Stimulated activated CD4-positive, alpha-beta T cell treated with anti-CD3 and anti-CD28 coated beads, Interleukin-2, amount 100 ng/mL, for 48 hours (primary cell): ENCODE measurements at places on chromosomes 6 and 20.

DNA sequence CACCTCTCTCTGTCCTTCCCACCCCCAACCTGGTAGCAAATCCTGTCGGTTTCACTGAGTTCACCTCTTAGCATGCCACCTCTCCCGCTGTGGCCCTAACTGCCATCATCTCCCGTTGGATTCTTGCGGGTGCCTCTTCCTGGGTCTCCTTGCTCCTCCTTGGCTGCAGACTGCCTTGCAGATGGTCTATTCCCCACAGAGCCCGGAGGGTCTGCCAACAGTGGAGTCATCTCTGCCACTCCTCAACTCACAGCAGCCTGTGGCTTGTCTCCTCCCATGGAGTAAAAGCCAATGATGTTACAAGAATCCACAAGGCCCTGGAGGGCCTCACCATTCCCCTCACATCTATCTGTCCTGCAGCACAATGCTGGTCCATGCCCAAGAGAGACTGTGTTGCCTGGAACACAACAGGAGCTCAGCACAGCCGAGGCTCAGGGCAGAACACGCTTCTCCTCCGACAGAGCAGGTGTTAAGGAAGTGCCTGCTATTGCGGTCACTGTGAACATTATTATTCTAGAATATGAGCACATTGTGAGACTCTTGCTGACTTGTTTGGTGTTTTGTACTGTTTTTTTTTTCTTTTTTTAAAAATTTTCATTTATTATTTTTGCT is 241.8 kb upstream of the SULF2 start:
- DNase-seq, result no peak

DNA sequence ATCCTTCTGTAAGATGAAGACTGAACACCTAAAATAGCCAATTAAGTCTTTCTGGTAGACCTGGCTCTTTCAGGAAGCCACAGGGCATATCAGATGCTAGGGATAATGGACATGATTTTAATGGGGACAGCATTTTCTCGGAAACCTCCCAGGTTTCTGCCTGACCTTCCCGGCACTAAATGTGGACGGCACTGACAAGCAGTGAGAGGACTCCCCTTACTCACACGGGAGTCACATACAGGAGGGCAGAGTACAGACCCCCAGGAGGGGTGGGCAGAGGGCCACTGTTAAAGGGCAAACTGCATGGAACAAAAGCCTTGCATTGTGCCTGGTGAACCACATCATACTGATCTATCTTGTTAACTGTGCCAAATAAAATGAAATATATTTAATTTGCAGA is 19.9 kb downstream of the PSMG4 start:
- no peak for DNase-seq

DNA sequence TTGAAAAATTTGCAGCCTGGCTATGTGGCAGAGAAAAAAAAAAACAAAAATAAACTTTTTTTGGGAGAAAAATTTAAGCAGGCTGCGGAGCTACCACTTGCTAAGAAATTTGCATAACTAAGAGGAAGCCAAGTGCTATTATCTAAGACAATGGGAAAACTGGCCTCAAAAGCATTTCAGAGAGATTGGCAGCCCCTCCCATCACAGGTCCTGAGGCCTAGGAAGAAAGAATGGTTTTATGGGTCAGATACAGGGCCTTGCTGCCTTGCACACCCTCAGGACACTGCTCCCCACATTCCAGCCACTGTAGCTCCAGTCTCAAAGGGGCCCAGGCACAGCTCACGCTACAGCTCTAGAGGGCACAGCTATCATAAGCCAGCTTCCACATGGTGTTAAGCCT is 777.9 kb downstream of the TENT5A start:
- DNase-seq, result no peak

- no peak for DNase-seq
Measured at GRCh38 chr6:22099923-22100322, 196.9 kb downstream of the PRL start.

- no peak for DNase-seq
Measured at GRCh38 chr6:136956590-136957544, 34.8 kb downstream of the SLC35D3 start.

- peak; percentile 19 for DNase-seq
Measured at GRCh38 chr6:40328386-40328985, 258.7 kb downstream of the LRFN2 start.

- no peak for DNase-seq
Measured at GRCh38 chr6:71608646-71609045, 277.7 kb upstream of the RIMS1 start.

DNA sequence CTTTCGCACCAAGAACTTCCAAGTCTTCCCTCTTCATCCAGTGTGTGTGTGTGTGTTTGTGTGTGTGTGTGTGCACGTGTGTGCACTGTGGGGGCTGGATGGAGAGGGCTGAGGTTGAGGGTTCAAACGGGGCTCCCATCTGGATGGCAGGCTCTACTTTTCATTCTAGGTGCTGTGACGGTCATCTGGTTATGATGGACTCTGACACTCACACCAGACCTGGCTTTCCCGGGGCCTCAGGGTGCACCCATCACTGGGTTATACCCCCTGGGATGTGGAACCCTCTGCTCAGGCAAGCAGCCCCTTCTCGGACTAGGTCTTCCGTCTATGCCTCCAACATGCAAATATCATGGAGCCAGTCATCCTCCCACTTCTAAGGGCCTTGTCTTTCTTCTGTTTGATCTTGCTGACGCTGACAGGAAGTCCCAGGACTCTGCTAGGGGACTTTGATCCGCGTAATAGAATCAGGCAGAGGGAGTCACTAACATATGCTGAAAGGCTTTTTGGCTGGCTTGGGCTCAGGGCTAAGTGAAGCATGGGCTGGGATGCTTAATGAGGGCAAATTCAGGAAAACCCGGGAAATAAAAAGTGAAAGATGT is 313.6 kb downstream of the CDC5L start:
- DNase-seq, result no peak

GRCh38 chr20:52082612-52083011 is 109.0 kb downstream of the ZFP64 start:
- no peak for DNase-seq

GRCh38 chr6:160005861-160006540 is 37.1 kb downstream of the IGF2R start:
- DNase-seq, result no peak

- DNase-seq, result no peak
Measured at GRCh38 chr6:35960187-35960586, 39.3 kb upstream of the SRPK1 start.

GRCh38 chr20:1381753-1382591 is 10.9 kb downstream of the FKBP1A start:
- DNase-seq, result no peak

- DNase-seq, result no peak
Measured at GRCh38 chr6:170463101-170463721, 89.9 kb downstream of the PSMB1 start.
